ENCODE measurements at places on chromosomes 1 and 21. TPM values are rescaled to one million over a fixed set of nuclear protein-coding genes. Genes with fewer than 3 reads are reported as not detected.

GRCh38 chr1:40553017-40553416 is 21.6 kb downstream of the ZNF684 start:
- DNase-seq, result no peak

PLPPR4 gene
- 0.46 TPM for total RNA-seq

RIPPLY3 gene
- total RNA-seq, result 2.8 TPM

RGS2 gene
- total RNA-seq, result 14.4 TPM

KMO gene
- total RNA-seq, result not detected

DNA sequence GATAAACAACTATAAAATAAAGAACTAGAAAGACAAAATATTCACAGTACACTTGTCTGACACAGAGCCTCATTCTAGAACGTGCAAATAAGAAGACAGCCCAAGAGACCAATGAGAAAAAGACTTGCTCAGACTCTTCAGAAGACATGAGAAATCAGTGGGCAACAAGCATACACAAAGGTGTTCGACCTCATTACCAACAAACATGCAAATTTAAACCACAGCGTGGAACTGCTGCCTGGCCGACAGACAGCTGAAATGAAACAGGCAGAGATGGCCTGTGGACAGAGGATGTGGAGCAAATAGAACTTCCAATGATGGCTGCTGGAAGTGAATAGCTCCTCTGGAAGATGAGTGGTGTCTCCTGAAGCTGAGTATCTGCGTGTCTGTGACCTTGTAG is 22.4 kb upstream of the COL6A1 start:
- no peak for DNase-seq

DNA sequence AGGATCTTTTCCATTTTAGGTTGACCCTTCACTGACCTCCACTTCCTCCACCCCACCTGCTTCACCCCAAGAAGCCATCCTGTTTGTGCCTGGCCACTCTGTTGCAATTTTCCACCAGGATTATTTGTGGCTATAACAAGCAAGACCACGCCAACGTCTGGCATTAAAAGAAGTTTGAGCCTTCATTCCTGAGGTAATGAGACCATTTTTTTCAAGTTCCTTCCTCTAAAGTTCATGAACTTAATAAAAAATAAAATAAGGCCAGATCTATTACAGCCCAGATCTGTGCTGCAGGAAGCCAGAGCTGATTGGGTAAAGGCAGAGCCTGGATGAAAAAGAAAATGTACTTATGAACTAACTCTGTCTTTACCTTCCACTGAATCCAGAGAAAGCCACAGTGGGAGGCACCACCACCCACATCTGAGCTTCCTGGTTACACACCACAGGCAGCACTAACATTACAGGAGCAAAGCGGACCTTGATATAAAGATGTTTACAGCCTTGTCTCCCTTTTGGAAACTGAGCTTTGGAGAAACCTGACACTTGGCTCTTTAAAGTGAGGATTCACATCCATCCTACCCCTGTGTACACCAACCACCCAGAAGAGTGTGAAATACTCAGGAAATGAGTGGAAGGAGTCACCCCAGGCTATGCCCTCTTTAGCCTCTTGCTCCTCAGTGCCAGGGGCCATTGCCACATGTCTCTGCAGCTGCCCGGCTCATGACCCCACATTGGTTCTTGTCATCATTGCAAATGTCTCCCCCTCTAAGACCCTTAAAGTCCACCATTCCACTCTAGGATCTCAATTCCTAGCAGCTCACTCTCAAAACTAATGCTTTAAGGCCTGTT is 293.6 kb downstream of the PLPP3 start:
- no peak for DNase-seq

GBP5 gene
- not detected for total RNA-seq

FAM151A gene
- not detected for total RNA-seq

- peak; percentile 62 for DNase-seq
These were observed 300.7 kb downstream of the SEC16B start for GRCh38 chr1:177669161-177669560.

ALPL gene
- total RNA-seq, result 114 TPM
